ENCODE measurements at places on chromosomes 5 and 9. TPM values are rescaled to one million over a fixed set of nuclear protein-coding genes. Genes with fewer than 3 reads are reported as not detected.
A peak's percentile ranks its signal among the peaks of the same experiment; 100 is the strongest.

The SPINK4 gene
- total RNA-seq = not detected

The LOX gene
- total RNA-seq = 0.04 TPM

The OR1Q1 gene
- not detected for total RNA-seq

The MAMDC4 gene
- 17.5 TPM for total RNA-seq

The PCDHGB5 gene
- 0.05 TPM for total RNA-seq

The CRHBP gene
- total RNA-seq = 0.27 TPM

The ANKRD18B gene
- total RNA-seq = 1.5 TPM

The ITK gene
- total RNA-seq = 208 TPM

The BTF3 gene
- 1,213 TPM for total RNA-seq

The UQCRQ gene
- total RNA-seq = 299 TPM

The SEMA6A gene
- total RNA-seq = not detected

The STPG3 gene
- not detected for total RNA-seq

The TMEM267 gene
- total RNA-seq = 17.1 TPM

GRCh38 chr9:130058154-130058553 is 4.4 kb downstream of the GPR107 start:
- no peak for DNase-seq

- no peak for DNase-seq
These were observed 47.3 kb downstream of the SEC61B start for GRCh38 chr9:99269416-99269815.

DNA sequence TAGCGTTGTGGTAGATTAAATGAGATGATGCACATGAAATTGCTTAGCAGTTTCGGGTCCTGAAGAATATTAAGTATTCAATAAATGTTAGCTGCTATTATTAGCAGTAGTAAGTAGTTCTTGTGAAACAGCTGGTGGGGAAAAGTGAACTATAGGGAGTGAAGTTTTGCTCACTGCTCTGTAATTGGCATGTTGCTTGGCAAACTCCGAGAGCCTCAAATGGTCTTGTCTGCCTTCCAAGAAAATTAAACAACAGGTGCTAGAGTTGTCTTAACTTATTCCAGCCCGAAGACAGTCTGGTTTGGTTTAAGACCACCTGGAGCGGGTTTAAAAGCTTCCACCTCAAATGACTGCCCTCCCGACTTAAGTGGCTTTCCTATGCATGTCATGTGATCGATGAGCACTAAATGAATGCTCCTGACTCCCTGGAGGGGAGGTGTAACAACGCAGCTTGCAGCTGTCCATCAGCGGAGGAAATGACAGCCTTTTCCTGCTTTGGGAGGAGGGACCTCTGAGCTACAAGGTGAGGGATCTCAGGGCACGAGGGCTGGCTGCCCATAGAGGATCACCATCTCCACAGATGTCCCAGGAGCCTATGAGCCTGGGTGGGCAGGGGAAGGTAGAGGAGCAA is 202.9 kb upstream of the PANK3 start:
- no peak for DNase-seq

DNA sequence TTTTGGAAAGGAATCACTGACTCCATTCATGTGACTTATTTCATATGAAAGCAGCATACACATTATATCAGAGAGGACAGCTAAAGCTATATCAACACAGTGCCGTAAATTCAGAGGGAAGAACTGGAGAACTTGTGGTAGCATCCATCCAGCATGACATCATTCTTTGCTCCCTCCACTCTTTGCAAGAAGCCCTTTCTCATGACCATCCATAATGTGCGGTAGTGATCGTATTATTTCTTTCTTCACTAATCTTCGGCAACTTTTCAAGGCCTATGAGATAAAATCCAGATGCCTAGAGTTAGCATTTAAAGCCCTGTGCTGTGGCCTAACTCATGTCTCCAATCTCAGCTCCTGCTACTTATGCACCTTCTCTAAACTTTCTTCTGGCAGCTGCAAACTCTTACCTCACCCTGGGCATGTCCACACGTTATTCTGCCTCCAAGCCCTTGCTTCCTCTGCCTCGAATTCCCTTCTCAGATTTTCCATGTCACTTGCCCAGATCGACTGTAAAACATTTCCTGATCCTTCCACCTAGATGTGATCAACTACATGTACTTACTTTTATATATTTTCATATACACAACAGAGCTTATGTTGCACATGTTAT is 307.3 kb upstream of the SGCD start:
- DNase-seq = no peak

GRCh38 chr5:137252512-137252911 is 246.6 kb downstream of the SPOCK1 start:
- DNase-seq = no peak

DNA sequence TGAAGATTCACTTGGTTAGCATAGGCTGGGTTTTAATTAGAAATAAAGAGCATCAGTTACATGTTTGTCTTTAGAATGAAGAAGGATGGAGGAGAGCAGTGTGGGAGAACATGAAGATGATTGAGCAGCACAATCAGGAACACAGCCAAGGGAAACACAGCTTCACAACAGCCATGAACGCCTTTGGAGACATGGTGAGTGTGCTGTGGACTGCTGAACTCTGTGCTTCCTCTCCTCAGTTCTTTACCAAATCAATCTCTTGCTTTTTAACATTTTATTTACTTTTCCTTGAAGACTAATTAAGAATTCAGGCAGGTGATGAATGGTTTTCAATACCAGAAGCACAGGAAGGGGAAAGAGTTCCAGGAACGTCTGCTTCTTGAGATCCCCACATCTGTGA is 38.2 kb upstream of the SPATA31E1 start:
- DNase-seq = no peak

GRCh38 chr5:124650951-124651662 is 95.3 kb downstream of the ZNF608 start:
- no peak for DNase-seq

- no peak for DNase-seq
These were observed 6.6 kb downstream of the FCN2 start for GRCh38 chr9:134887219-134887618.

- peak; percentile 57 for DNase-seq
These were observed 59.4 kb downstream of the DAP start for GRCh38 chr5:10701567-10702039.

DNA sequence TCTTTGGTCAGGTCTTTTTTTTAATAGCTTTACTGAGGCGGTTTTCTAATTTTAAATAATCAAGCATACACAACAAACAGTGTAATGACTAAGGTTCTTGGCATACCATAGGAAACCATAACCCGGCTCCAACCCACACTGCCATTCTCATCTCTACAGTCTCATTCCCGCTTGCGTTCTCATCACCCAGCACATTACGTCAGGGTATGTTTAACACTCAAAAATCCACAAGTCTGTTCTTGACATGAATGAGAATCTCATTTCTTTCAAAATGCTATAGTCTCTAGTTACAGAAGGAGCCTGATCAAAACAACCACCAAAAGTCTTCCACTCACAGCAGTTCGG is 505 bp downstream of the C5orf34 start:
- DNase-seq = peak; percentile 71

GRCh38 chr9:93122721-93123221 is 11.3 kb downstream of the NINJ1 start:
- DNase-seq = no peak

DNA sequence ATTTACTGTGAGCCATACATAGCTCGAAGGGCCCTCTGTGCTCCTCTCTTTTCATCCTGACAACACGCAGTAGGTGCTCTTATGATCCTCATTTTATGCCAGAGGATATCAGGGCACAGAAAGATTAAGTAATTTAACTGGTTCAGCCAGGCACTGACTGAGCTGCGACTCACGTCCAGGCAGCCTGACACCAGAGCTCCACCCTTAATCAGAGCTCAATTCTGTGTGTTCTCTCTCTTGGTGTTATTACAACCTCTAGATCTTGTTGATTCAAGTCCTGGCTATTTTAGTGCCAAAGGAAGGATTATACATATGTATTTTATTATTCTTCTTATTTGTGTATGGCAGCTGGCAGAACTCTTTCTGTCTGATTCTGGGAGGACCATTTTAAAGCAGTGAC is 59.7 kb downstream of the OSMR start:
- no peak for DNase-seq

- DNase-seq = no peak
These were observed 10.4 kb downstream of the EPB41L4B start for GRCh38 chr9:109310486-109310901.

GRCh38 chr9:122561446-122561845 is 8.5 kb downstream of the OR1N2 start:
- DNase-seq = no peak

GRCh38 chr9:11577522-11577921 is 964.7 kb upstream of the PTPRD start:
- DNase-seq = no peak

DNA sequence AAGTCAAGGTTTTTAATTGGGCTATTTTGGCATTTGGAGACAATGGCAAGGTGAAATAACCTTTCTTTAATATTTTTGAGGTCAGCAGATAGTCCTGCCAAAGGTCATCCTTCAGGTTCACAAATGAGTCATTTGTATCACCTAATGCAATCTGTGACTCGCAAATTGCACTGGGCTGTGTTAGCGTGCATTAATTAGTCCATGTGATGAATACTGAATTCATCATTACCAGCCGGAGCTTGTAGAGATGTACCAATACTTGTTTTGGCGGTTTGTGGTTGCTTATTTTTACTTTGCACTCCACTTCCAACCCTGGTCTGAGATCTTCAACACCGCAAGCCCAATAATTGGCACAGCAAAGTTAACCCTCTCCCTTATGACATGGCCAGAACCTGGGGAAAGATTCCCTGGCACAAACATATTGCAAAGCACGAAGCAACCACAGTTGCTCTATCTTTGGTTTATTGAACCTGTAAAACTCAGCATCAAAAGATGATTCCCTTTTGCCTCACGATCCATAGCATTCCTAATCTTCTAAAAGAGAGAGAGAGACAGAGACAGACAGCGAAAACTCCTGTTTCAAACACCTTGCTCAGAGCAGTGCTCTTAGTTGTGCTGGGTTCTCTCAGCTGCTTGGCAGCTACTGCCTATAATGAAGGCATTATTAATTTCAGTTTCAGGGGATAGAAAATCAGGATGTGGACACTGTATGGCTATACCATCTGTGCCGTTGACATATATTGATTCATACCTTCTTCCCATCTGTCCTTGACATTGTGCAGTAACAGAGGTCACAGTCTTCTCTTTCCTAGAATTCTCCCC is 178.1 kb downstream of the EBF1 start:
- no peak for DNase-seq

- no peak for DNase-seq
These were observed 10.8 kb downstream of the RASGEF1C start for GRCh38 chr5:180198208-180198607.

GRCh38 chr9:72407114-72407513 is 42.1 kb upstream of the ZFAND5 start:
- DNase-seq = no peak

DNA sequence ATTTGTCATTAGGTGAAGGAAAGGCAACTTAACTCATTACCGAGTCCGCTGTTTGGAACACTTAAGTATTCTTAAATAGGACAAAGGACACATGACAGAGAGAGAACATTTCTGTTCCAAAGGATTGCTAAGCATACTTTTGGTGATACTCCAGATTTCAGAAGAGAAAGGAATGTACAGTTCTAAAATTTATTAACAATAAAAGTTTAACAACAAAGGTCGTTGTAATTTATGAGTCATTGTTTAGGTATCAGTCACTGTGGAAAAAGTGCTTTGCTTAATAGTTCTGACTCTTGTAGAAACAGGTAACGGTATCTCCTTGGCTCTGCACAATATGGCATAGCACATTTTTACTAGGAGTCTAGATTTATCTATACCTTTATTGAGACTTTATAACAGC is 36.3 kb upstream of the PAM start:
- DNase-seq = no peak

DNA sequence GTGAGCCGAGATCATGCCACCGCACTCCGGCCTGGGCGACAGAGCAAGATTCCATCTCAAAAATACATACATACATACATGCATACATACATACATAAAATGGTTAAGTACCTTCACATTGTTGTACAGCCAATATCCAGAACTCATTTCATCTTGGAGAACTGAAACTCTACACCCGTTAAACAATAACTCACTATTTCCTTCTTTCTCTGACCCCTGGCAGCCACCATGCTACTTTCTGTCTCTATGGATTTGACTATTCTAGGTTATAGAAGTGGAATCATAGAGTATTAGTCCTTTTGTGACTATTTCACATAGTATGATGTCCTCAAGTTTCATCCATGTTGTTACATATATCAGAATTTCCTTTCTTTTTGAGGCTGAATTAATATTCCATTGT is 9.6 kb upstream of the KIF27 start:
- no peak for DNase-seq

GRCh38 chr9:2060424-2060823 is 45.3 kb downstream of the SMARCA2 start:
- DNase-seq = no peak

- DNase-seq = no peak
These were observed 408.6 kb upstream of the IRX4 start for GRCh38 chr5:2291146-2291840.

- no peak for DNase-seq
These were observed 211.7 kb downstream of the LRRC70 start for GRCh38 chr5:62790348-62790747.

GRCh38 chr5:74382123-74382855 is 258.2 kb downstream of the ENC1 start:
- no peak for DNase-seq

DNA sequence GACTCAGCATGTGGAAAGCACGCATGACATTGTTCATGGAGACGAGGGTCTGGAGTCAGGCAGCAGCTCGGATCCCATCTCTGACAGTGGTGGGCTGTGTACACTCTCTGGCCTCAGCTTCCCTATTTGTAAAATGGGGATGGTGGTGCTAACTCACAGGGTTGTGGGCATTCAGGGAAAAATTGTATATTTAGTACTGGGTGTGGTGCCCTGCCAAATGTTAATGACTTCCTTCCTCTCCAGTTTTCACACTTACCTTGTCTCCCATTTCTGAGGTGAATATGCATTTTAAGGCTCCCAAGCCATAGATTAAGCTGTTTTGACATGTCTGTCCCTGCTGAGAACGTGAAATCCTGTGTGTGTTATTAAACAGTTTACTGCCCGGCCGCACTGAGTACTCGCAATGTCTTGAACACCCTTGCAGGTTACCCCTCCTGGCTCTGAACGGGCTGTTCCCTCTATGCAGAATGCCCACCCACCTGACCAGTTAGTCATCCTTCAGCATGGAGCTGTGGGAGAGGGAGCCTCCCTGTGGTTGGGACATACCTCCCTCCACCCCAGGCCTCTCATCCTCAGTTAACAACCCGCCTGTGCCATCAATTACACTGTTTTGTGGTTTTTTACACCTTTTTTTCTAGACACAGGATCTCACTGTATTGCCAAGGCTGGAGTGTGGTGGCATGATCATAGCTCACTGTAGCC is 25.8 kb downstream of the TJP2 start:
- DNase-seq = no peak

DNA sequence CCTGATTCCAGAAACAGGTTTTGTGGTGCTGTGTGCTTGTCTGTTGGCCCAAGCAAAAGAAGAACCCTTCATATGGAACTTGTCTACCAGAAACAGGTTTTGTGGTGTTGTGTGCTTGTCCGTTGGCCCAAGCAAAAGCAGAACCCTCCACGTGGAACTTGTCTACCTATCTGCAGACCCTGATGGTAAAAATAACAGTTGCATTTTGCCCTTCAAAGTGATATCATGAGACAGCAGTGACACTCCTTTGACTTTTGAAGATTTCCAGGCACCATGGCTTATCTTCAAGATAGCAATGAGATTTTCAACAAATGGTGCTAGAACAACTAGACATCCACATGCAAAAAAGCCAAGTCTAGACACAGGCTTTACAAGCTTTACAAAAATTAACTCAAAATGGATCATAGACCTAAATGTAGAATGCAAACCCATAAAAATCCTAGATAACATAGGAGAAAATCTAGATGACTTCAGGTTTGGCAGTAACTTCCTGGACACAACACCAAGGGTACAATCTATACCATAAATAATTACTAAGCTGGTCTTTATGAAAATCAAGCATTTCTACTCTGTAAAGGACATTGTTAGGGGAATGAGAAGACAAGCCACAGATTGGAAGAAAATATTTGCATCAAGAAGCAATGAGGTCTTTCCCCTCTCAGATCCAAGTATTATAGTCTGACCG is 16.8 kb downstream of the MACROH2A1 start:
- DNase-seq = no peak

Data from activated CD4-positive, alpha-beta T cell treated with anti-CD3 and anti-CD28 coated beads for 36 hours (primary cell).